ENCODE measurements at places on chromosomes 4 and X. TPM values are rescaled to one million over a fixed set of nuclear protein-coding genes. Genes with fewer than 3 reads are reported as not detected.

- peaks cover 5% of the 10 kb centered on the region for H3K36me3 ChIP-seq
- peaks cover 2% of the 10 kb centered on the region for H3K27me3 ChIP-seq
- H3K4me3 ChIP-seq: no peak overlapping the region
- H3K27ac ChIP-seq: no peak overlapping the region
- no peak for DNase-seq
Measured at GRCh38 chr4:1489639-1489995, 83.4 kb upstream of the NKX1-1 start.

DNA sequence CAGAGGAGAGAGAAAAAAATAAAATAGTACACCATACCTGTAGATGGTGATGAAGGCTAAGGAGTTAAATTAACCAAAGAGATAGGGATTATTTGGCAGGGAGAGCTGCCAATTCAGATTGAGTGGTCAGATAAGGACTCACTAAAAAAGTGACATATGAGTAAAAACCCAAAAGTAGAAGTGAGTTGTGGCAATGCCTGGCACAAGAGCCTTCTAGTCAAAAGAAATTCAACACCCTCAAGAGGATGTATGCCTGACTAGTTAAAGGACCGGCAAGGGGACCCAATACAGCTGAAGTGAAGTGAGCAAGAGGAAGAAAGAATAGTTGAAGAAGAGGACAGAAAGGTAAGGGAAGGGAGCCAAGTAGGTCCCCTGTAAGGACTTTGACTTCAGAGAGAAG lies 34.9 kb downstream of the ELF2 start:
- DNase-seq: no peak
- H3K4me1 ChIP-seq: peaks cover 19% of the 10 kb centered on the region
- H3K27ac ChIP-seq: no peak overlapping the region
- no peaks in the 10 kb centered on the region for H3K27me3 ChIP-seq

DNA sequence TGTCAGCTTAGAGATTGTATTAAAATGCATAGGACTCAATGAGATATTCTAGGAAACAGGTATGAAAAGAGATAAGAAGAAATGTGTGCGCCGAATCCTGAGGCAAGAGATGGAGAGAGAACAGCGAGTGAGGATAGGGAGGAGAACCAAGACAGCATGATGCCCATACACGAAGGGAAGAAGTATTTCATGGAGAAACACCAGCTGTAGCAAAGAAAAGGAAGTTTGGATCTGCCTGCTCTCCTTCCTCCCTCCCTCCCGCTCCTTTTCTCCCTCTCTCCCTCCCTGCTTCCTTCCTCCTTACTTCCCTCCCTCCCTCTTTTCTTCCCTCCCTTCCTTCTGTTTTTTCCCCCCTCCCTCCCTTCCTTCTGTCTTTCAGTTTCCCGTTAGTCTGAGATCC lies 318.6 kb upstream of the TAPT1 start:
- DNase-seq: no peak
- no peak overlapping the region for H3K4me3 ChIP-seq
- H3K4me1 ChIP-seq: no peaks in the 10 kb centered on the region
- no peaks in the 10 kb centered on the region for H3K27me3 ChIP-seq
- H3K27ac ChIP-seq: no peak overlapping the region

DNA sequence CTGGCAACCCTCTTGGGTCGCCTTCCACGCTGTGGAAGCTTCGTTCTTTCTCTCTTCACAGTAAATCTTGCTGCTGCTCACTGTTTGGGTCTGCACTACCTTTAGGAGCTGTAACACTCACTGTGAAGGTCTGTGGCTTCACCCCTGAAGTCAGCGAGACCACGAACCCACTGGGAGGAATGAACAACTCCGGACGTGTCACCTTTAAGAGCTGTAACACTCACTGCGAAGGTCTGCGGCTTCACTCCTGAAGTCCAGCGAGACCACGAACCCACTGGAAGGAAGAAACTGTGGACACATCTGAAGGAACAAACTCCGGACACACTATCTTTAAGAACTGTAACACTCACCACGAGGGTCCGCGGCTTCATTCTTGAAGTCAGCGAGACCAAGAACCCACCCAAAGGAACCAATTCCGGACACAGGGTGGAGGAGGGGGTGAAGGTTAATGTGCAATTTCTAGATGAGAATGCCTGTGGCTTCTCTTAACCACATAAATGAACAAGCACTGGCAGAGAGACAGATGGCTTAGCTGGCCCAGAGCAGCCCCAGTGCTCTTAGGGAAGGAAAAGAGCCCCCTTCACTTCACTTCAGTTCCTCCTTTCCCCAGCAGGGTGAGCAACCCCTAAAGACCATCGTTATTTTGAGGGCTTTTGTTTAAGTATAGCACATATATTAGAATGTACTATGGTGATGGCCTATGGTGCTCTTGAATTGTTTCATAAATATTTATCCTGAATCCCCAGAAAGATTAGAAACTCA lies 73.0 kb downstream of the LUZP4 start:
- H3K4me3 ChIP-seq: no peak overlapping the region
- H3K36me3 ChIP-seq: no peaks in the 10 kb centered on the region
- H3K27me3 ChIP-seq: no peaks in the 10 kb centered on the region
- no peak overlapping the region for H3K27ac ChIP-seq

DNA sequence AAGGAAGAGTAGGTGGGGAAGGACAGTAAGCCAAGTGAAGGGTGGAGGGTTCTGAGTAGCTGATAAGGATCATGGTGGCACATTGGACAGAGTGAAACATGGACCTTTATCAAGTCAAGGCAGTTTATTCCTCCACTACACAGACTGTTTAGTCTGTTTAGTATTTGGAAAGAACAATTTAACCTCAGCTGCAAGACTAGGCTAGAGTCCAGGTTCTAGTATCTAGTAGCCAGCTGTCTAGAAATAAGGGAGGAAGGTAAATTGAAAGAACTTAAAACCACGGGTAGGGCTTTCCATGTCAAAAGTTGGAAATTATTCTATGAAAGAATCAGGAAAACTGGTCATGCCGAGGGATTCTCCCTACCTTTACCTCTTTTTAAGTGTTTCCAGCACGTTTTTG lies 140.1 kb upstream of the MED14 start:
- H3K36me3 ChIP-seq: no peaks in the 10 kb centered on the region
- H3K27ac ChIP-seq: no peak overlapping the region
- peaks cover 4% of the 10 kb centered on the region for H3K4me1 ChIP-seq
- no peak for DNase-seq
- no peak overlapping the region for H3K4me3 ChIP-seq
- H3K27me3 ChIP-seq: no peaks in the 10 kb centered on the region

DNA sequence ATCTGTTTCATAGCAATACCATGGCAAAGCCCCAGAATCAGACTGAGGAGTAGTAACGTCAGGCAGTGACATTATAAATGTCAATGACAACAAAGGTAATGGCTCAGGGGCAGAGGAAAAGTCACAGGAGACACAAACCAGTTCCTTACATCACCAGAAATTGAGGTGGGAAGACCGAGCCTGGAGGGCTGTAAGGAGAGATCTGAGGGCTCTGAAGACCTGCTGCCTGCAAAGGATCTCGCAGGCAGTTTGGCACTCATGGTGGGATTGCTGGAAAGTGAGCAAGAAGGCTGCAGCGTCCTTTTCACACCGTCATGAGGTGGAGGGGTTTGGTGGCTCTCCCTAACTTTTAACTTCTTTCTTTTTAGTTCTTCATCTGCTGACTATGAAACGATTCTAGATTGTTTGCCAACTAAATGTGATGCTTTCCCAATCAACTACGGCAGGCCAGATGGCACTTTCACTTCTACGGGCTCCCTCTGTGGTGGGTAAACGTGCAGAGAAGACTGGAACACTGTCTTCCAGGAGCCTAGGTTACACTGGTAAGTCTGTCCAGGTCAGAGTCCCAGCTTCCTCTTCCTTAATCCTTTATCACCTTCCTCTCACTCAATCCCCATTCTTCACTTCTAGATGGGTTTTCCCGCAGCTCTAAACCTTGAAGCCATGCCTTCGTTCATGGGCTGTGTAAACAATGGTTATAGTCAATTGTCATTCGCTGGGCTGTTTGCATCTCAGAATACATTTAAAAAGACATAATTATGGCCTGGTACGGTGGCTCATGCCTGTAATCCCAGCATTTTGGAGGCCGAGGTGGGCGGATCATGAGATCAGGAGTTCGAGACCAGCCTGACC lies 58.2 kb downstream of the TBC1D9 start:
- H3K4me1 ChIP-seq: no peaks in the 10 kb centered on the region
- peaks cover 3% of the 10 kb centered on the region for H3K27me3 ChIP-seq

DNA sequence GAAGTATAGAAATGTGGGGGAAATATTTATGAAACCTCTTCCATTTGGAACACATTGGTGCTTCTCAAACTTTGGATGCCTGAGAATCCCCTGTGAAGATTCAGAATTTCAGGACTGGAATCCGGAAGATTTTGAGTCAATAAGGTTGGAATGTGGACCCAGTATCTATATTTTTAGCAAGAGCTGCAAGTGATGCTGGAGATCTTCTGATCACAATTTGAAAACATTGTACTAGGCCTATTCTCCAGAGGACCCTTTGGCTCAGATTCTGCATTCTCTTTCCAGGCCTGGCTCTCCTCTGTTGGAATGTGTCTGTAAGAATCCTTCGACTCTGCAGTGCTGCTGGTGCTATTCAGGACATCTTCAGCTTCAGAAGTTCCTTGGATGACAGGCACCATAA lies 2.4 kb upstream of the PKD2 start:
- H3K4me3 ChIP-seq: no peak overlapping the region
- H3K27me3 ChIP-seq: peaks cover 36% of the 10 kb centered on the region
- H3K27ac ChIP-seq: no peak overlapping the region
- peaks cover 2% of the 10 kb centered on the region for H3K36me3 ChIP-seq
- no peak for DNase-seq
- H3K4me1 ChIP-seq: peaks cover 14% of the 10 kb centered on the region

DNA sequence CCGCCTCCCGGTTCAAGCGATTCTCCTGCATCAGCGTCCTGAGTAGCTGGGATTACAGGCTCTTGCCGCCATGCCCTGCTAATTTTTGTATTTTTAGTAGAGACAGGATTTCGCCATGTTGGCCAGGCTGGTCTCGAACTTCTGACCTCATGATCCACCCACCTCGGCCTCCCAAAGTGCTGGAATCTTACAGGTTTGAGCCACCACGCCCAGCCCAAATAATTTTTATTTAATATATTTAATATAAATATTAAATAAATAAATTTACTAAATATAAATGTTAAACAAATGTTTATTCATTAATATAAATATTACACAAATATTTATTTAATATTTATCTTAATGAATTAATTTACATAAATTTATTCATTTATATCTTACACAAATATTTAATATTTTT lies 120.2 kb downstream of the SHOX start:
- no peak overlapping the region for H3K27ac ChIP-seq
- no peaks in the 10 kb centered on the region for H3K27me3 ChIP-seq
- no peaks in the 10 kb centered on the region for H3K4me1 ChIP-seq

DNA sequence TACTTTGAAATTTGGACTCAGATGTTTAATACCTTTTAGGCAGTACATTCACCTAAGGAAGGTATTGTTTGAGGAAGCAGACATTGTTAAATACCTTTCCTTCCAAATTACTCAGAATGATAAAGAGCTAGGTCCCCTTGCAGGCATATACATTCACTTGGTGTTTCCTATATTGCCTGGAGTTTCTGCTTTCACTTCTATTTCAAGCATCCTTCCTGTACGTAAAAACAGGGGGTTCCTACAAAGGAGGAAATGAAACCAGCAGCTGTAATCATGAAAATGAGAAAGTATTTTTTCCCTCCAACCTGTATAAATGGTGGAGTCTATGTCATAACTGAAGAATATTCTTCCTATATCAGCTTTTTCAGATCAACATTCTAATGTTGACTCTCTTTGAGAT lies 90.4 kb upstream of the RASGEF1B start:
- no peaks in the 10 kb centered on the region for H3K27me3 ChIP-seq
- H3K27ac ChIP-seq: peak overlapping the region; percentile 41
- no peak for DNase-seq
- H3K4me1 ChIP-seq: peaks cover 11% of the 10 kb centered on the region

- DNase-seq: no peak
- no peaks in the 10 kb centered on the region for H3K36me3 ChIP-seq
- no peak overlapping the region for H3K27ac ChIP-seq
- H3K27me3 ChIP-seq: peaks cover 17% of the 10 kb centered on the region
- no peak overlapping the region for H3K4me3 ChIP-seq
- no peaks in the 10 kb centered on the region for H3K4me1 ChIP-seq
Measured at GRCh38 chr4:109207061-109207460, 95.4 kb downstream of the COL25A1 start.

GRCh38 chr4:95549246-95550114 lies 707 bp upstream of the UNC5C start:
- H3K4me3 ChIP-seq: peak overlapping the region; percentile 74
- peak overlapping the region; percentile 12 for H3K27ac ChIP-seq
- no peaks in the 10 kb centered on the region for H3K36me3 ChIP-seq
- peaks cover 49% of the 10 kb centered on the region for H3K27me3 ChIP-seq
- H3K4me1 ChIP-seq: peaks cover 13% of the 10 kb centered on the region

DNA sequence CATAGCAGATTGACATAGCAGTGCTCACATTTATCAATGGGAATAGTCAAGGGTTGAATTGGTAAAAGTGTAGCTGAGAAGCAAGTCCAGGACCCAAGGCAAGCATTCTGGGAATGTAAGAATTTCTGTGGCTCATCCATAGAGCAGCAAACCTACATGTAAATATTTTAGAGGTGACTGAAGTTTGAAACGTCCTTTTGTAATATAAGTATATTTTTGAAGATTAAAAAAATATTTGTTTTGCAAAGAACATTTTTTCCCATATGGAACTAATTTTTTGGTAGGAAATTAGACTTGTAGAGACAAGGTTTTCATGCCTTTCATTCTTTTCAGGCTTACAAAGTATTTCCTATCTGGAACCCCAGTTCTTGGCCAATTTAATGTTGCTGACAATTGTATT lies 104.0 kb downstream of the TEX13A start:
- H3K4me1 ChIP-seq: no peaks in the 10 kb centered on the region
- DNase-seq: no peak
- no peak overlapping the region for H3K4me3 ChIP-seq
- H3K27ac ChIP-seq: no peak overlapping the region
- H3K36me3 ChIP-seq: no peaks in the 10 kb centered on the region
- H3K27me3 ChIP-seq: no peaks in the 10 kb centered on the region

DNA sequence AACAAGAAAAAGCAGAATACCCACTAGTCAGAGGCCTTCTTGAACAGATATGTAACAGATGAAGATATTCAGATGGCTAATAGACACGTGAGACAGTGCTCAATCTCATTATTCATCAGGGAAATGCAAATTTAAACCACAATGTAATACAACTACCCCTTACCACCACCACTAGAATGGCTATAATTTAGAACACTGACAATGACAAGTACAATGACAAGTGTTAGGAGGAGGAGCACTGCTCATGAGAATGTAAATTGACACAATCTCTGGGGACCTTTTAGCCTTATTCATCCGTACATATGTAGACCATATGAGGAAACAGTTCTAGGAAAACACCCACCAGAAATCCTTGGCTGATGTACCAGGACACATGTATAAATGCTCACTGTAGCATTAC lies 13.1 kb downstream of the ZNF81 start:
- H3K27me3 ChIP-seq: no peaks in the 10 kb centered on the region

DNA sequence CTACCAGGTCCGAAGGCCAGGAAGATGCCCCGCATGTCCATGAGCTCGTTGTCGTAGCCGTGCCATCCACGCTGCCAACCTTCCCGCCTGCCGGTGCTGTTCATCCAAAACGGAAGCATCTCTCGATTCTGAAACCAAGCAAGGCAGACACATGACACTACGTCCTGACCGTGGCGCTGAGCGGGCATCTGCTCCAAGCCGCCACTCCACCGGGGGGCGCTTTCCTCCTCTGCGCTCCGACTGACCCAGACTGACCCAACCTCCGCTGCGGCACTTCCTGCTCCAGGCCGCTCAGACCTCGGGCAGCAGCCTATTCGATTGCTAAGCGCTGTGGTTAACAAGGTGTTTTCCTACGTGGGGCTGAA lies 120.5 kb downstream of the ENPP6 start:
- no peaks in the 10 kb centered on the region for H3K36me3 ChIP-seq
- H3K27me3 ChIP-seq: peaks cover 19% of the 10 kb centered on the region
- H3K4me3 ChIP-seq: peak overlapping the region; percentile 44

Gene MGAT4D
- total RNA-seq: not detected

Gene JADE3
- total RNA-seq: 0.47 TPM

Gene ERAS
- total RNA-seq: not detected

Gene LNX1
- total RNA-seq: not detected

Gene GAB3
- total RNA-seq: 26.6 TPM

Data from activated CD8-positive, alpha-beta memory T cell treated with anti-CD3 and anti-CD28 coated beads, Interleukin-2, amount 10 ng/mL, durations not matched to agents 7 days and 5 days (primary cell).